ENCODE measurements at places on chromosomes 13 and 19.
A peak's percentile ranks its signal among the peaks of the same experiment; 100 is the strongest.

- no peaks in the 10 kb centered on the region for H3K4me1 ChIP-seq
- no peak for DNase-seq
- H3K27me3 ChIP-seq, result no peaks in the 10 kb centered on the region
- H3K27ac ChIP-seq, result no peak overlapping the region
Observed at GRCh38 chr13:91242652-91243051, 104.8 kb upstream of the MIR17HG start.

DNA sequence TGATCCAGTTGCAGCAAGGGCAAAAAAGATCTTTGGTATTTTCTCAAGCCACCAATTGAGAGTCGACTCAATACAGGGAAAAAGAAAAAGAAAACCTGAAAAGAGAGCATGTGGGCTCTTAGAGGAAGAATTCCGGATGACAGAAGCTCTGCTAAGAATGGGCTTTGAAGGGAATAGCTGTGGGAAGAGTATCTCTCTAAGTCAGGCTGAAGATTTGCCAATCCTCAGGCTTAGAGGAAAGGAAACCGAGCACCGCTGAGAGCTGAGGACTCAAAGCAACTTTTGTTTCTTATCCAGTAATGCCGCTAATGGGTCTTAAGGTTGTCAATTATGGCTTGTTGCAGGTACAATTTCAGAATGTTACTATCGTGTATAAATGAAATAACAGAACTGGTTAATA is 166.4 kb downstream of the EFNB2 start:
- no peak for DNase-seq
- no peaks in the 10 kb centered on the region for H3K27me3 ChIP-seq
- H3K27ac ChIP-seq, result no peak overlapping the region
- no peaks in the 10 kb centered on the region for H3K4me1 ChIP-seq

DNA sequence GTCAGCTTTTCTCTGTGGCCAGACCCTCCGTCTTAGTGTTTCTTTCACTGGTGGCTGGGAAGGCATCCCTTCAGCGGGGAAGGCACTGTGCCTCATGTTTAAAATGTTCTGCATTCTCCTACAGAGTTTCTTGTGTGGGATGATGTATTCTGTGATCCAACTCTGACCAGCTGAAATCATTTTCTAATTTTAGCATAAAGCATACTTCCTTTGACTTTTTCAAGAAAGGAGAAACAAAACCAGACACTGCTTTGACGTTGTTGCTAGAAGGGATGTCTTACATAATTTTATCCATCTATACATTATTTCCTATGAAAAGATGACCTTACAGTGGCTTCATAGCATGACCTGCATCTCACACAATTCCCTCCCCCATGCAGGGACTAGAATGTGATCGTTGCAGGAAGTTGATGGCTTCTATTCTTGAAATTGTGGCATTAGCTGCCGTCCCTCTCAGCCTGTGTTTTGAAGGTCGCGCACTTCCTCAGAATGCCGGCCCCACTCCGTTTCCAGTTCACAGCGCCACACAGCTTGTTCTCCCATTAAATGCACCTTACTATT is 38.6 kb upstream of the TEX29 start:
- H3K27me3 ChIP-seq, result no peaks in the 10 kb centered on the region
- no peak for DNase-seq
- peak overlapping the region; percentile 2 for H3K27ac ChIP-seq
- no peak overlapping the region for H3K4me3 ChIP-seq
- H3K4me1 ChIP-seq, result no peaks in the 10 kb centered on the region
- H3K36me3 ChIP-seq, result no peaks in the 10 kb centered on the region

GRCh38 chr19:54616821-54617560 is 13.3 kb upstream of the LILRB1 start:
- no peaks in the 10 kb centered on the region for H3K4me1 ChIP-seq
- no peak for DNase-seq
- no peak overlapping the region for H3K4me3 ChIP-seq
- no peak overlapping the region for H3K27ac ChIP-seq
- no peaks in the 10 kb centered on the region for H3K27me3 ChIP-seq

DNA sequence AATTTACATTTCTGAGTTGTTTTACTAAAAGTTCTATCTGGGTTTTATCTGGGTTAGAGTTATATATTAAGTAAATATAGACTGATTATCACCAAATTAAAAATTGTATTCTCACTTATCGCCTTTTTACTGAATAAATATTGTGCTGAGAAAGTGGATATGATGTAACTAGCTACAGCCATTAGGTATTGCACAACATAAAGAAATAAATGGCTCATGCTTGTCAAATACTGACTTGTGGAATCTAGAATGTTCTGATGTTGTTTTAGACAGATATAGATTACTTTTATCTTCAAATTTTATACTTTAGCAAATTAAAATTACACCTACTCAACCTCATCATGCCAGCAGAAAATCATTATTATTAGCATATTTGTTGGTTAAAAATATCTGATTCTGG is 1277.1 kb upstream of the MIR17HG start:
- no peak for DNase-seq
- H3K36me3 ChIP-seq, result no peaks in the 10 kb centered on the region
- H3K27ac ChIP-seq, result no peak overlapping the region
- H3K4me1 ChIP-seq, result no peaks in the 10 kb centered on the region

- no peaks in the 10 kb centered on the region for H3K4me1 ChIP-seq
- H3K4me3 ChIP-seq, result peak overlapping the region; percentile 98
Observed at GRCh38 chr13:28658539-28658795, 463 bp upstream of the POMP start.

DNA sequence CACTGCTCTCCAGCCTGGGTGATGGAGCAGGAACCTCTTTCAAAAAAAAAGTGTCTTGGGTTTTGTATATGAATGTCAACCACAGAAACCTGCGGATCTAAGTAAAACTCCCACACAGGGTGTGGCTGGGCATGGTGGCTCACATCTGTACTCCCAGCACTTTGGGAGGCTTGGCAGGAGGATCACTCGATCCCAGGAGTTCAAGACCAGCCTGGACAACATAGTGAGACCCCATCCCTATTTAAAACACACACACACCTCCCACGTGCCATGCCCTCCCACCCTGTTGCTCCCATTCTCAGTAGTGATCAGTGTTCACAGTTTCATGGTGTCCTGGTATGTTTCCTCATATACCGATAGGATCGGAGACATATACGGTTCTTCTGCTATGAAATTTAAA is 9.2 kb downstream of the TMED1 start:
- no peaks in the 10 kb centered on the region for H3K36me3 ChIP-seq
- no peaks in the 10 kb centered on the region for H3K27me3 ChIP-seq
- DNase-seq, result no peak
- no peak overlapping the region for H3K27ac ChIP-seq
